Activated naive CD8-positive, alpha-beta T cell treated with anti-CD3 and anti-CD28 coated beads for 36 hours (primary cell): ENCODE measurements at places on chromosomes 3 and 15.
A peak's percentile ranks its signal among the peaks of the same experiment; 100 is the strongest.

- H3K4me1 ChIP-seq = peaks cover 9% of the 10 kb centered on the region
- H3K27me3 ChIP-seq = no peaks in the 10 kb centered on the region
- H3K27ac ChIP-seq = no peak overlapping the region
- H3K4me3 ChIP-seq = no peak overlapping the region
Measured at GRCh38 chr15:42508263-42508690, 12.8 kb downstream of the SNAP23 start.

DNA sequence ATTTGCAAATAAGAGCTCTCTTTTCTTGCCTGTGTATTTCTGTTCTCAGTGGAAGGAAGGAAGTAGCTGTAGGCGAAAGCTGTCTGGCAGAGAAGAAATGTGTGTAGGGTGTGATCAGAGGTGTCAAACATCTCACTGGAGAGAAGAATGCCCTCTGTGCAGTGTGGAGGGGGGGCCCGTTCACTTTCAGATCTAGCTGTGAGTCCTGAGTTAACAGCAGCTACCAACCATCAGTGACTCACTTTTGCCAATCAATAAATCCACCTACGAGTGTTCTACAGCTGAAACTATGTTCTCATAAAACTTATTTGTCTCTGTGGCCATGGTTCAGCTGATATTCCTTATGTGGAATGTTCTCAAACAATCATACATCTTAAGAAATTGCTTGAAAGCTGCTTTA, 103.7 kb downstream of the FRMD4B start:
- DNase-seq = peak; percentile 69
- peaks cover 16% of the 10 kb centered on the region for H3K4me1 ChIP-seq
- peaks cover 3% of the 10 kb centered on the region for H3K27me3 ChIP-seq
- H3K36me3 ChIP-seq = no peaks in the 10 kb centered on the region
- peak overlapping the region; percentile 32 for H3K27ac ChIP-seq

DNA sequence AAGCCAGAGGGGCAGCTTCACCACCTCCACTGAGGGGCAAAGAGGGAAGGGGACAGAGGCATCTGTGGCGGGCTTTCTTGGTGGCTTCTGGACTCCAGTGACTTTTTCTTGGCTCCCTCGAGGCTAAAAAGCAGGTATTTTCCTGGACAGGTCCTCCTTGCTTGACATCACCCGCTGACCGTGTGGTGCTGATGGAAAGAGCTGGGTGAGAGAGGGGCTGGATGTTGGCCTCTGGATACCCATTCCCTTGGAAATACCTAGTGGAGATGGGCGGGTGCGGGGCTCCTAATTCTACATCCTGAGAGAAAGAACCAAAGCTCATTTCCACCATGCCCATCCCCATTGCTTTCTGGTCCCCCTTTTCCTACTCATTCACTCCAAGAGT, 47.1 kb upstream of the TSEN2 start:
- H3K4me1 ChIP-seq = no peaks in the 10 kb centered on the region
- H3K4me3 ChIP-seq = no peak overlapping the region
- H3K36me3 ChIP-seq = no peaks in the 10 kb centered on the region
- DNase-seq = no peak
- no peaks in the 10 kb centered on the region for H3K27me3 ChIP-seq
- H3K27ac ChIP-seq = no peak overlapping the region

DNA sequence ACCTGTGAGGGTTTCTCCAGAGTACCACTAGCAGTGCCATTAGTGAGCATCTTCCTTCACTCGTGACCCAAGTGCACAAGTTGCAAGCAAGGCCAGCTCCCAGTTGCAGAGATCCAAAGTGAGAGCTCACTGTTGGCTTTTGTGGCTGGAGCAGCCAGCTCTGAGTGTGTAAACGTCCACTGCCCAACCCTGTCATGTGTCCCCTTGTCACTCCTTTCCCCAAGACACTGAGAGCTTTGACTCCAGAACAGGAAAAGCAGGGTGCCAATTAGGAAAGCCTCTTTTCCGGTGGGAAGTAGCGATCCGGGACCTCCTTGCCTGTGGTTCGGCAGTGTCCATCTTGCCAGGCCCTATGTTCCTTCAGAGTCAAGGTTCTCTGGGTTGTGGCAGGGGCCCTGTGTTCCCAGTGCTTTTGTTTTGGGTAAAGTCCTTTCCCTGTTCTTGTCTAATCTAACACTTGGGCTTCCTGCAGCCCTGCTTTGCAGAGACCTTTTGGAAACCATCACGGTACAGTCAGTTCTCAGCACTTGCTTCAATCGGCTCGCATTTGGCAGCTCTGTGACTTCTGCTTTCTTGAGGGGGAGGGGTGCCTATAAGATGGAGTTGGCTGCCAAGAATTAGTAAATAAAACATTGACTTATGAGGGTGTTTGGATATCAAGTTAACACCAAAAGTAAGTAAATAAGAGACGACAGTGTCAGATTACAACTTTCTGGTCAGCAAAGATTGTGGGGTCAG, 90.5 kb downstream of the DNASE1L3 start:
- no peak for DNase-seq
- no peak overlapping the region for H3K4me3 ChIP-seq
- peaks cover 2% of the 10 kb centered on the region for H3K36me3 ChIP-seq
- H3K4me1 ChIP-seq = peaks cover 26% of the 10 kb centered on the region
- H3K27me3 ChIP-seq = no peaks in the 10 kb centered on the region

- peak; percentile 15 for DNase-seq
- H3K4me1 ChIP-seq = peaks cover 28% of the 10 kb centered on the region
- no peaks in the 10 kb centered on the region for H3K36me3 ChIP-seq
- H3K27ac ChIP-seq = peak overlapping the region; percentile 61
- no peaks in the 10 kb centered on the region for H3K27me3 ChIP-seq
Measured at GRCh38 chr3:120145542-120146285, 51.5 kb upstream of the GSK3B start.

- no peak overlapping the region for H3K4me3 ChIP-seq
- DNase-seq = no peak
- no peaks in the 10 kb centered on the region for H3K4me1 ChIP-seq
- H3K27me3 ChIP-seq = peaks cover 5% of the 10 kb centered on the region
Measured at GRCh38 chr15:71186267-71186666, 71.0 kb downstream of the THSD4 start.
